ENCODE measurements at places on chromosomes 3 and 15. TPM values are rescaled to one million over a fixed set of nuclear protein-coding genes. Genes with fewer than 3 reads are reported as not detected.

The HTR3E gene
- not detected for total RNA-seq

The USP3 gene
- 54.2 TPM for total RNA-seq

The IL17RB gene
- total RNA-seq = 0.94 TPM

The FSIP1 gene
- total RNA-seq = 1.1 TPM

Measured in A549 treated with CpdA at 1 μM for 4 hours (cell line).